Hematopoietic multipotent progenitor cell treated with erythropoietin and hydrocortisone succinate and interleukin-3 and kit ligand, for 15 days (in vitro differentiated cells): ENCODE measurements at places on chromosomes 13 and 19.

DNA sequence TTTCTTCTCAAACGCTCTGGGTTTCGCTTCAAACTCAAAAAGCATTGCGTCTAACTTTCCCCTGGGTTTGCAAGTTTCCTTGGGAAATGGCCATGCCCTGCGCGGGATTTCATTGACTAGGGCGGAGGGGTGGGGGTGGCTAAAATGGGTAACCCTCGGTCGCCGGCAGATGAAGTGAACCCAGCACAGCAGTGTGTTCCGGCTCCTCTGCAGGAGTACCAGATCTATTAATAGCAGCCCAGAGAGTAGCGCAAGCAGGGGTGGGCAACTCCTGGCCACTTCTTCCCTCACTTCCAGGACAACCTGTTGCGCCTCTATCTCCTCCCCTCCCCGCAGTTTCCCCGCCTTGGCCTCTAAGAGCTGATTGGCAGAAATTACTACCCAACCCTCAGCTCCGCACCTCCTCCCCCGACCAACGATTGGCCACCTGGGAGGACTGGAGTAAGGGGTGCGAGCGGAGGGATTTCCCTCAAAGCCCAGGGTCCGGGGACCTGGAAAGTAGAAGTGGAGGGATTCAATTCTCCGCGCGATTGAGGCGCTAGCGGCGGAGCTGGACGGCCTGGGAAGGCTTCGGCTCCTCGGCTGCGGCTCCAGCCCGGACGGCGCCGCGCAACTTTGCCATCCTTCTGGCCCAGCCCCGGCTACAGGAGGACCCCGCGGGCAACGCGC is at the start of gene FREM2:
Gene FREM2, plus strand, starts transcription at position 501 of the 669 bp plus-strand sequence. CDS start 268 bp downstream, outside the sequence.
- no peak for DNase-seq

- no peak for DNase-seq
These were observed 81.2 kb downstream of the TBC1D4 start for GRCh38 chr13:75400775-75401174.

- DNase-seq = no peak
These were observed 10.8 kb upstream of the CCDC97 start for GRCh38 chr19:41299046-41299754.

DNA sequence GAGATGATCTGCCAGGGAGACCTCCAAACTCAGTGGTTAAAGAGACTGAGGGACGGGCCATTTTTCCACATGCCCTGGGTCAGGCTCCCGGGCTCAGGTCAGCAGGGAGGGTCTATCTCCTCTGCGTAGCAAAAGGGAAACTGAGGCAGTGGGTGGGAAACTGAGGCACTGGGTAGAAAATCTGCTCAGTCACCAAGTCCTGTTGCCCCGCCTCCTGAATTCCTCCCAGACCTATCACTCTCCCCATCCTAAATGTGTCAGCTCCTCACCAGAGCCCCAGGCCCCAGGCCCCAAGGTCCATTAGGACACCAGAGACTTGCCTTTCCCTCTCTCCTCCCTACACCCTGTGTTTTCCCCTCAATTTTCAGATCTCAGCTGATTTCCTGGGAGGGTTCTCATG is 2.4 kb downstream of the CD320 start:
- no peak for DNase-seq

- no peak for DNase-seq
These were observed 9.8 kb upstream of the USPL1 start for GRCh38 chr13:30607908-30608307.

GRCh38 chr13:66266761-66267160 is 963.4 kb downstream of the PCDH9 start:
- DNase-seq = no peak

DNA sequence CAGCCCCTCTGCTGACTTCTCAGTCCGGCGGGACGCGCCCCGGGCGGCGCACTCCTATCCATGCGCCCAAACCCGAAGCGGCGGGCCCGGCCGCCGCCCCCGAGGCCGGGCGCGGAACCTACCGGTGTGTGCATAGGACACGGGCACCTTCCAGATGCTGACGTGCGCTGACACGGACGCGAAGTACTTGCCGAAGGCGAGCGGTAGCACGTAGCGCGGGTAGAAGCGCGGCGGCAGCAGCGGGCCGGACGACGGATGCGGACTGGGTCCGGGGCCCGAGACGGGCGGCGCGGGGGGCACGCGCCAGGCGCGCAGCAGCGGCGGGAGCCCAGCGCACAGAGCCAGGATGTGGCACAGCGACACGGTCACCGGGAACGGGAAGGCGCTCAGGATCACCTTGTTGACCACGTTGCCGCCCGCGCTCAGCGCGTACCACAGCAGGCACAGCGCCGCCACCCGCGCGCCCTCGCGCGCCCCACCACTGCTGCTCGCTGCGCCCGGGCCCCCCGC is 338 bp downstream of the SLC35E1 start:
- DNase-seq = peak; percentile 24

DNA sequence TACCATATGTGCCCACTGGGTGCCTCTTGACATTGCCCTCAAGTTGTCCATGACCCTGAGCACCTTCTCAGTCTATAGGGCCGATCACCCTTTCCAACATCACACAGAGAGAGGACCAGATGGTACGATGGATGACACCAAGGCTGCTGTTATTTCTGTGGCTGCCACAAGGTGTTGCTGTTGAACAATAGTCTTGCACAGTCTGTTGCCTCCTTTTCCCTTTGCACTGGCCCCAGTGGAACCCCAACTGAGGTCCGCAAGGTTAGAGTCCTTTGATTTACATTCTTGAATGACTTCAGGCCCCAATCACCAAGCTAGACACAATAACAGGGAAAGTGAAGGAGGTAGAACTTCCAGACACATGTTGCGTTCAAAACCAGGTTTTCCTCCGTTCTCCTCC is 52.0 kb downstream of the TINCR start:
- DNase-seq = no peak

- DNase-seq = no peak
These were observed 22.8 kb downstream of the ZNF541 start for GRCh38 chr19:47550129-47550528.

GRCh38 chr13:28110414-28110813 is 10.0 kb upstream of the FLT3 start:
- DNase-seq = no peak

DNA sequence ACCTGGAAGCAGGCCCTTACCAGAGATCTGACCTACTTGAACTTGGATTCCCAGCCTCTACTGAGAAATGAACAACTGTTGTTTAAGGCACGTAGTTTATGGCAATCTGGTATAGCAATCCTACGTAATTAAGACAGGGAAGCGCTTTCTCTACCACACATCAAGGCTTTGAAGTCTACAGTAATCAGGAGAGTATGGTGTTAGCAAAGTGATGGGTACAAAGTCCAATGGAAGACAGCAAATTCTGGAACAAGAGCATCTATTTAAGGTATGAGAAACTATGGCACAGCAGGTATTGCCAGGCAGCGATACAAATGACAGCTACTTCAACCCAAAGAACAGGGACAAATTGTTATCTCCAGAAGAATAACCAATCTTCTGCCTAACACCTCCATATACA is 3.1 kb downstream of the ZNF563 start:
- no peak for DNase-seq

- no peak for DNase-seq
These were observed 87.9 kb downstream of the LRCH1 start for GRCh38 chr13:46640843-46641242.

DNA sequence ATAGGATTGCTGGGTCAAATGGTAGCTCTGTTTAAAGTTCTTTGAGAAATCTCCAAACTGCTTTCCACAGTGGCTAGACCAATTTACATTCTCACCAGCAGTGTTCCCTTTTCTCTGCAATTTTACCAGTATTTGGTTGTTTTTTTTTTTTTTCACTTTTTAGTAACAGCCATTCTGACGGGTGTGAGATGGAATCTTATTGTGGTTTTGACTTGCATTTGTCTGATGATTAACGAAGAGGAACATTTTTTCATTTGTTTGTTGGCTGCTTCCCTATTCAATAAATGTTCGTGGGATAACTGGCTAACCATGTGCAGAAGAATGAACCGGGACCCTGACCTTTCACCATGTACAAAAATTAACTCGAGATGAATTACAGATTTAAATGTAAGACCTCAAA is 31.2 kb downstream of the CYP4F2 start:
- DNase-seq = no peak

DNA sequence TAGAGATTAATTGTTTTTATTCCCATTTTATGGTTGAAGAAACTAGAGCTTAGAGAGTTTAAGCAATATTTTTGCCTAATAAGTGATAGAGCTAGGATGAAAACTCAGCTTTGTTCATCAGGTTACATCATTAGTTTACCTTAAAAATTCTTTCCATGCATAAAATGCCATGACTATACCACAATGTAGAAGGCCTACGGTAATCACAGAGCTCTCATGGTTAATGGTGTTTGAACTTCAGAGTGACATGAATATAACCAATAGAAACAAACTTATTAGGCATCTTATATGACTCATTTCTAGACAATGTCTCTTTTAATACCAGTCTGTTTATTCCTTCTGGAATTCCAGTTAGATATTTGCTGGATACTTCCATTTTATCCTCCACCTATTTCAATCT is 78.5 kb downstream of the FGF9 start:
- no peak for DNase-seq

DNA sequence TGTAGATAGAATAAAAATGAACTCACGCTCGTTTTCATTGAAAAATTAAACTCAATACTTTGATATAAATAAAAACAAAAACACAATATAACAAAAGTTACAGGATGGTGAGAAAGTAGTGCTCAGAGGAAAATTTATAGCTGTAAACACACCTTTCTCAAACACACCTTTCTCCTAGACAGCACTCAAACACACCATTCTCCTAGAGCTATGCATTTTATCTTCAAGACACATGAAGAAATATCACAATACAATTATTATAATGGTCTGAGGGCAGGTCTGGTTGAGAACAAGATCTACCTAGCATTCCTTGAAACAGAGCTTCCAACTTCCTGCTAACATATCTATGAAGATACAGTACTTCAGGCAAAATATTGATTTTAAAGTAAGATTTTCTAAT is 183.4 kb upstream of the NBEA start:
- no peak for DNase-seq

- DNase-seq = no peak
These were observed 463 bp upstream of the POMP start for GRCh38 chr13:28658539-28658795.

DNA sequence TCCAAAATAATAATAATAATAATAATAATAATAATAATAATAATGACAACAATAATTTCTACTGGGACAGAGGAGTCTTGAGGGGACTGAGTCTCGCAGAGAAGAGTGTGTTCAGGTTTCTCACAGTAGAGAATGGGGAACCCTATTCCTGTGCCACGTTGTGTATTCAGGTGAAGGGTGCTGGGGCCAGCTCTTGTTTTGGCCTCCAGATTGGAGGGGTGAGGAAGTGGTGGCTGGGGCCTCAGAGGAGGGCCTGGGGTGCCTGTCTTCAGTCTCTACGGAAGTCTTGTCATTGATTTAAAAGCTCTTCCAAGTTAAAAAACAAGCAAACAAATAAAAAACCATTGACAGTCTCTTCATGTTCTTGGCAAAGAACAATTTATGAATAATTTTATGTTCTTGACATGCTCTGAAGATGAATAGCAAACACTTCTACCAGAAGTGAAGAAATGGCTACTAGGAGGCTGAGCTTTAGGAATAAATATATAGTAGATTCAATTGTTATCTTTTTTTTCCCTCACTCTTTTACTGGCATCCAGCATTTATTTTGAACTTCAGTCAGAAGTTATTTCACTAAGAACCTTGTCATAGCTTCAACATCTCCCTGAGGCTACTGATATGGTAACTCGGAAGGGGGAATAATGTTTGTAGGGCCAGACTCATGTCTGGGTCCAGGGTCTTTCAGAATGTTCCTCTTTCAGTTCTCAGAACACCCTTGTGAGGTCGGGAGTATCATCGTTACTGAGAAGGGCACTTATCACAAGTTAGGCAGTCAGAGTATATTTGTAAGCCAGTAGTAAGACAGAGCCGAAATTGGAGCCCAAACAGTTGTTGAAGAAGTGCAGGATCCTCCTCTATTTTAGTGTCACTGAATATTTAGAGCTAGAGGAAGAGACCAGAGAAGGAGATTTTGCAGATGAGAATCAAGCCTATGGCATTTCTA is 13.1 kb downstream of the LRCH1 start:
- no peak for DNase-seq

DNA sequence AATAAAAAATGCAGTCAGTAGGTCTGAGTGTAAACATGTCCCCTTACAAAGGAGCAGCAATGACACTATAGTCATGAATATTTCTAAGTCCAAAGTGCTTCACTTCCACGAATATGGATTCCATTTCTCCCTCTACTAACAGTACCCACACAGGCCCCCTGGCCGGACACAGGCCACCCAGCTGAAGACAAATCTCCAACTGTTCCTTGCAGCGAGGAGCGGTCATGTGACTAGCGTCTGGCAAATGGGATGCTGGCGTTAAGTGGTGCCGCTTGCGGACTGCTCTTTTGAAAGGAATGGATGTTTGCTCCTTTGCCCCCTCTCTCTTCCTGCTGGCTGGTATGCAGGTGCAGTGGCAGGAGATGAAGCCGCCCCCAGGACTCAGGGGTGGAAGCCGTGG is 16.2 kb downstream of the PPP1R12C start:
- no peak for DNase-seq

- DNase-seq = no peak
These were observed at the start of gene CXCL17 for GRCh38 chr19:42442833-42443232. Gene CXCL17, minus strand, starts transcription at chr19:42442946. Its CDS starts 114 bp downstream, at chr19:42442832.

DNA sequence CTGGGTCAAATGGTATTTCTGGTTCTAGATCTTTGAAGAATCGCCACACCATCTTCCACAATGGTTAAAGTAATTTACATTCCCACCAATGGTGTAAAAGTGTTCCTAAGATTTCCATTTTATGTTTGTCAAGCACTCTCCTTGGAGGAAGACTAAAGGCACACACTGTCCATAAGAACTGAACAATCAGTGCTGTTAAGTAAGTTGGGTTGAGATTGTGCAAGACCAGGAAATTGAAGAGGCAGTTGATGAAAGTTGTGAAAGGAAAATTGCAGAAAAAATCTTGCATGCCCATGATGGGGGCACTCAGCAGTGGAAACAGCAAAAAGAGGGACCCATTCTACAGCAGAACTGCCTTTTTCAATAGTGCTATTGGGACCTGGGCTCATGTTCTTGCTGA is 323.6 kb downstream of the DLEU7 start:
- no peak for DNase-seq

DNA sequence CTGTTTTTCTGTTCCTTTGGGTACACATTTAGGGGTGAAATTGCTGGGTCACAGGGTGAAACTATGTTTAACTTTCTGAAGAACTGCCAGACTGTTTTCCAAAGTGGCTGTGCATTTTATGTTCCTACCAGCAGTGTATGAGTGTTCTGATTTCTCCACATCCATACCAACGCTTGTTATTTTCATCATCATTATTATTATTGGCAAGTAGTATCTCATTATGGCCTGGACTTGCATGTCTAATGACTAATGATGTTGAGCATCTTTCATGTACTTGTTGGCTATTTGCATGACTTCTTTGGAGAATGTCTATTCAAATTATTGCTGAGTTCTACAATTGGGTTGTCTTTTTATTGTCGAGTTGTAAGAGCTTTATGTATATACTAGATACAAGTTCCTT is 321.8 kb upstream of the HTR2A start:
- no peak for DNase-seq

DNA sequence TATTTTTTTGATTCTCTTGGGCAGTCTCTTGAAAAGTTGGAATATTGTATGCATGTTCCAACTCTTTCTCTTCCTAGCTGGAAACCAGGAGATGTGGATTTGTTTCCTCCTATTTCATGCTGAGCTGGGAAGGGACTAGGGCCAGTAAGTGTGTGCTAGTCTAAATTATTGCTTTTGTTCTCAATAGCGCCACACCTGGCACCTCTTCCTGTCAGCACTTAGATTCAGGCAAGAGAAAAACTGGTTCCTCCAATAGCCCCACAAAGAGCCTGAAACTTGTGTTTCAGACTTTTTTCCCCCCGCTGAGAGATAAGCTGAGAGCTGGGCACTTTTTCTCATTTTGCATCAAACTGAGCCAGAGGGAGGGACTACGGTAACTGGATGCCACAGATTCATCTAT is 353.4 kb downstream of the OLFM4 start:
- DNase-seq = no peak

- no peak for DNase-seq
These were observed 332.7 kb downstream of the OXGR1 start for GRCh38 chr13:96661612-96662011.
